ENCODE measurements at places on chromosomes 7 and 10. TPM values are rescaled to one million over a fixed set of nuclear protein-coding genes. Genes with fewer than 3 reads are reported as not detected.

DNA sequence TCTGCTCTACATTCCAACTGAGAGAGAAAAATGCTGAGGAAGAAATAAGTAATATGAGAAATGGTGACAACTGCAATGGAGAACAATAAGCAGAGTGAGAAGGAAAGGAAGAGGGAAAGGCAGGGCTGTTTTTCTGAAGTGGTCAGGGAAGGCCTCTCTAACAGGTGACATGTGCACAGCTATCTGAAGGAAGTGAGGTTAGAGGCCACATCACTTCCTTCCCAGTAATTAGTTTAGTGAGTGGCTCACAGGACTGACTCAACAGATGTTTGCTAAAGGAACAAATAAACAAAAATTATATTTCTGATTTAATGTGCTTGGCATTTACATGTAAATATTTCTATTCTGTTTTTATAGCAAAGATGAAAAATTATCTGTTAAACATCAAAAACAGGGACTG, 77.9 kb downstream of the ARHGAP21 start:
- no peak for DNase-seq

DNA sequence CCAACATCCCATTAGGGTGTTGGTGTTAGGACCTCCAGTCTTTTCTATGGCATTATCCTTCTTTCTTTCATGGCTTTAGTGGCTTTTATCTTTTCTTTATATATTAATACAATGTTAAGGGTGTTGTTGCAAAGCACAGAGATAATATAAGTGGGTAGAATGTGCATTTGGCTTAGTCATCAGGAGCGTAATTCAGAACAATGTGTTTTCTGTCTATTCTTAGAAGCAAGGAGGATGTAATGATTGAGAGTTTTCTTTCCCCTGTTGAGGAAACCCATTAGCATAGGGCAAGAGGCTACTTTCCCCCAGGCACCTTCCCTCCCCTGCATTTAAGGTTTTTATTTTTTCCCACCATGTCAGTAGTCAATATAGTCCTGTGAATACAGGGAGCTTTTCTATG, 79.7 kb downstream of the TMEM106B start:
- no peak for DNase-seq

The NEUROD6 gene
- not detected for polyA plus RNA-seq

DNA sequence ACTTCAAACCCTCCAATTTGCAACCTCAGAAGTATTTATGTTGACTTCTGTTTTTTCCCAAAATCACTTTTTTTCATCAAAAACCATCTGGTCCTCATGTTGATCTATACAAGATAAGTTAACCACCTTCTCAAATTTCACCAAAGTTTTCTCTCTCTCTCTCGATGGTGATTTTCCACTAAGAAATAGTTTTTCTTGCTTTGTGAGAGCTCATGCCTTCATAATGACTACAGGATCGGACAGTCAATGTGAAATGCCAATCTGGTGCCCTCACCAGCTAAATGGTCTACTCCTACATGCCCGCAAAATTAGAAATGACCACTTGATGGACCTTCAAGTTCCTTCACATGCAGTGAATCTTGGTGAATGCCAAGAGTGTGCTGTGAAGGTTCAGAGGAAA, 40.4 kb downstream of the CNNM1 start:
- no peak for DNase-seq
